ENCODE measurements at places on chromosomes 2 and 18.

DNA sequence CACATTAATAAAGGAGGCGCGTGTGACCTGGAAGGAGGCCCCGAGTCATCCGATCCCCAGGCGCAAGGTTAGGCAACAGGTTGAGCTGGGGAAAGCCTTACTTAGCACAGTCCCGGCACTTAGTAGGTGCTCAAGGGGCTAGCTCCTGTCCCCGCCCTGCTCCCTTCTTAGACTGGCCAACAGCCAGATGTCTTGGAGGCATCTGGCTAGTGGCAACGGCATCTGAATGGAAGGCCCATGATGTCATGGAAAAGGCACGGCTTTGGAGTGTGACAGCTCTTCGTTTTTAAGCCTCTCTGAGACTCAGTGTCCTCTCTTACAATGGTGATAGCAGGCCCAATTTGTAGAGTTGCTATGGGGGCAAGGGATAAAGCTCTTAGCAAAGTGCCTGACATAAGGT, 258.3 kb downstream of the CYRIA start:
- DNase-seq, result no peak

DNA sequence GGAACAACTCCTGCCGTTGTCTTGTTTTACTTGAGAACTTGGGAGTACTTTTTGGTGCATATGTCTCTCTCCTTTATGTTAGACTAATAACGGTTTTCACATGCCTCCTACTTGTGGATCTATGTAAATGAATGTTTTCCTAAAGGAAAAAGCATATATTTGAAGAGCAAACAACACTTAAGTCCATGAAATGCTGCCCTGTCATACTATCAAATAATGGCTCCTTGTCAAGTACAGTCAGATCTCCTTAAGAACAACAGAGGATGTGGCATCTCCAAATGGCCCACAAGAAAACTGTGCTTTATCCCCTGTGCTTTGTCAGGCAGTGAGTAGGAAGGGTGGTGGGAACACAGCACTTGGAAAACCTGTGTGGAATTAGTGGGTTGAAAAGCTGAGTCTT, 198.2 kb downstream of the PTGR3 start:
- no peak for DNase-seq

- no peak for DNase-seq
These were observed 150.0 kb downstream of the RNF152 start for GRCh38 chr18:61742565-61743429.

GRCh38 chr2:171271971-171272436, 111.3 kb upstream of the TLK1 start:
- DNase-seq, result no peak

DNA sequence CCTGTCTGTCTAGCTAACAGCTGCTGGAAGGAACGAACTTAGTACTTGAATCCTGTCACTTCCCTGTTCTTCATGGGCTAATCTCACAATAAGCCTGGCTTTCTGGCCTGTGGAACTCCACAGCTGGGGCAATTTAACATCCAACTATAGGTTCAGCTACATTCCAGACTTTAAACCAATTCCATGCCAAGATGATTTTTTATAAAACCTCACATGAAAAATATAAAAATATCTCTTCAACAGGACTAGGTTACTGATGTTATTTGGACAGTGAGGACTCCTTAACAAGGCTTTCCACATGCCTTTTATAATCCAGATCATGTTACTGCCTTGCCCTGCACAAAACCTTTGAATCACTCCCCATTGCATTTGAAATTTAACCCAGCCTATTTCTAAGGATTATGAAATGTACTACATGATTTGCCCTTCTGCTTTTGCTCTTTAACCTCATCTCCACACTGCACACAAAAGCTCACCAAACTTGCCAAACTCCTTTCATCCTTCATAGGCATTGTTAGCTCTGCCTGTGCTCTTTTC, 863.2 kb upstream of the CHAC2 start:
- peak; percentile 43 for DNase-seq
